ENCODE measurements at places on chromosomes 3 and 15.

GRCh38 chr3:28924744-28925360 is 356.0 kb upstream of the RBMS3 start:
- DNase-seq, result no peak

DNA sequence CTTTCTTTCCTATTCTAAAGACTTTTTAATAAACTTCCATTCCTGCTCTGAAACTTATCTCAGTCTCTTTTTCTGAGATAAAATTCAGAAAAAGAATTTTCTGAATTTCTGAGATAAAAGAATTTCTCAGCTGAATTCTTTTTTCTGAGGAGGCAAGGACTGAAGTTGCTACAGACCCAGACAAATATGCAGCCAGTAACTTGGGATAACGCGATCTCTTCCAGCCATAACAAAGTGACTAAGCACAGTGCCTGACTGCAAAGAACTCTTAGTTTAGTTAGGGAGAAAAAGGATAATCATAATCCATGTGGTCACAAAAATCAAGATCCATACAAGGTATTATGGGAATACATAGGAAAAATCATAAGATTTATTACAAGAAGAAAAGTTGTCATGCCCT is 222.0 kb upstream of the GAP43 start:
- no peak for DNase-seq

- DNase-seq, result no peak
Observed at GRCh38 chr15:75844629-75845335, 1.5 kb downstream of the UBE2Q2 start.

DNA sequence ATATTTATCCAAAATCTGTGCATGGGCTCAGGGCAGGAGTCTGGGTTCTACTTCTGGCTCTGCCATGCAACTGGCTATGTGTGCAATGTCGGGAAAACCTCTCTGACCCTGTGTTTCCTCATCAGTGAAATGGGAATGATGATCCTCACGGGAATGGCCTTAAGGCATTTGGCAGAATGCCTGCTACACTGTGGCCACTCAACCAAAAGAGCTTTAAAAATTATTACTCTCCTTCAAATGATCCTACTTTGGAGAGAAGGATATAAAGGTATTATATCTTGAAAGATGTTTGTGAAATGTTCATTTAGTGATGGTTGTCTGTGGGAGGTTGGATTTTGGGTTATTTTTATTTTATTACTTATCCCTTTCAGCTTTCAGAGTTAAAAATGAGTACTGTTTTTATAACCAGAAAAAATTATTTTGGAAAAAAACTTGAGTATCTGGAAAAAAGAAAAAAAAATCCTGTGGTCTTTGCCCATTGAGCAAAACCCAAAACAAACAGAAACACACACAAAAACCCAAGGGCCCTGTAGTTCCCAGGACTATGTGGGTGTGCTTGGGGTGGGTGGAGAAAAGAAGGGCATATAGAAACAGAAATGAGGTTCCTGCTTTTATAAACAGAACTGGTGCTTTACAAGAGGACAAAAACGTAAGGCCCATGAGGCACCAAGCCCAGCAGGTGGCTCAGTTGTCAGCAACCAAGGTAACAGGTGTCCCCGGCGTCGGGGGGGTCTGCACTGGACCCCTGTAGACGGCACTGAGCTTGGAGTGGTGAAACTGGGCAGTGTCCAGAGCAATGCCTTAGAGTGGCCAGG is 22.0 kb downstream of the RGMA start:
- DNase-seq, result no peak

DNA sequence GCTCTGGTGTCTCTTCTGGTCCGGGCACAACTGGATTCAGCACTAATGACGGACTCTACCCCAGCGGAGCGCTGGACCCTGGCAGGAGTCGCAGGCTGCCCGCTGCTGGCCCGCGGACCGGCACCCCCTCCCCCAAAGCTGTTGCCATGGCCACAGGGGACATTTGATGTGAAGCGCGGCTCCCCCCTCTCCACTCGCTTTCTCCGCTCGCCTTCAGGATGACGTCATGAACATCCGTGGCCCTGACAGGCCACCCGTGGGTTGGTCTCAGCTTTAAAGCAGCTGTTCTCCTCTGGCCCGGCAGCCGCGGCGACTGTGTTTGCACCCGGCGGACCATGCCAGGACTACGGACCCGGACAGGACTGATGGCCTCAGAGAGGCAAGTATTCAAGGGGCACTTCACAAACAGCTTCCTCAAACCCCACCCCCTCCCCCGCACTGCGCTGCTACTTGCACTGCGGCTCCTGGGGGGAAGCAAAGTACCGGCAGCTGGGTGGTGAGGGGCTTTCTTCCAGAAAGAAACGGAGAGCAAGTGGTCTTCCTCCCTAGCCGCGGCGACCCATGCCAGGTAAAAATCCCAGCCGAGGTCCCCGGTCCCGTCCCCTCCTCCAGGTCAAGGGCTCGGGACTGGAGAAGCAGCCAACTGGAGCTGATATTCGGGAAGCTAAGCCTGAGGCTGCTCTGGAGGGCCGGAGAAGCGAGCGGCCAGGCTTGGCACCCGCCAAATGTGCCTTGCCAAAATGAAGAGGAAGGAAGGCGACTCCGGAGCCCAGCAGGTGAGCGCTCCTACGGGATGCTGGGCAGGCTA is 16.6 kb upstream of the AEN start:
- DNase-seq, result peak; percentile 57

GRCh38 chr15:37921527-37922385 is 12.7 kb upstream of the TMCO5A start:
- DNase-seq, result no peak

DNA sequence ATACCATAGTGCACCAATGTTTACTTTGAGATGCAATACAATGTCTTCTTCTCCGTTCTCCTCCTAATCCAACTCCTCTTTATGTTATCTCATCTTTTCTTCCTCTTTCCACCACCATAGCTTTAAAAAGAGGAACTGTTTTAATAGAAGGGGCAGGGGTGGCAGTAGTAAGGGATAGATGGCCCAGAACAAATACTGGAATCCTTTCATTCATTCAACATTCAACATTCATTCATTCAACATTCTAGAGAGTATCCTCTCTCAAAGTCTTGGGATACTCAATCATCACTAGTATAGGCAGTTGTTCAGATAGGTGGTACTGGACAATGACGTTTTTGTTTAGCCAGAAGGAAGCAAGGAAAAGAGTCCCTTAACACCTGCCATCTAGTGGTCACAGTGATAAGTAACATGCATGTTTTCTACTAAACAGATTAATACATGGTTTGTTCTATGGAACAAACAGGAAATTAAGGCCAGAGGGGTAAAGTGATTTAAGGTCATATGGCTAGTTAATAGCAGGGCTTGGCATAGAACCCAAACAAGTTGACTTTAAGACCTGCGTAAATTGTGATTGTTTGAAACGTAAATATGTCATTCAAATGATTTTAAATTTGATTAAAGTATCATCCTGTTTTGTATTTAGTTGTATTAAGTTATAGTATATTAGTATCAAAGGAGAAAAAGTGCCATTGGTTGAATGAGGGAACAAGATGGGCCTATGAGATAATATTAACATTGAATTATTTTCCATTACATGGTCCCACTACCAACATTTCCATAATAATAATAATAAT is 26.9 kb upstream of the EHHADH start:
- peak; percentile 38 for DNase-seq

DNA sequence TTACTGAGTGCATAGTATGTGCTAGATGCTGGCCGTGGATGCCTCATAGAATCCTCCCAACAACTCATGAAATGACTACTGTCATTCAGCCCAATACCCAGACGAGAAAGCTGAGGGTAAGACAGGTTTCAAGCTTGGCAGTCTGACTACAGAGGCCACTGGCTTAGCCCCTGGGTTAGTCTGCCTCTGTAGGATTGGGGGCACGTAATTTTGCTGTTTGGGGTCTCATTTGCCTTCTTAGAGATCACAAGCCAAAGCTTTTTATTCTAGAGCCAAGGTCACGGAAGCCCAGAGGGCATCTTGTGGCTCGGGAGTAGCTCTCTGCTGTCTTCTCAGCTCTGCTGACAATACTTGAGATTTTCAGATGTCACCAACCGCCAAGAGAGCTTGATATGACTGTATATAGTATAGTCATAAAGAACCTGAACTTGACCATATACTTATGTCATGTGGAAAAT is 1.0 kb upstream of the CCR5 start:
- DNase-seq, result no peak

- no peak for DNase-seq
Observed at GRCh38 chr3:54755756-54756155, 172.1 kb downstream of the LRTM1 start.

DNA sequence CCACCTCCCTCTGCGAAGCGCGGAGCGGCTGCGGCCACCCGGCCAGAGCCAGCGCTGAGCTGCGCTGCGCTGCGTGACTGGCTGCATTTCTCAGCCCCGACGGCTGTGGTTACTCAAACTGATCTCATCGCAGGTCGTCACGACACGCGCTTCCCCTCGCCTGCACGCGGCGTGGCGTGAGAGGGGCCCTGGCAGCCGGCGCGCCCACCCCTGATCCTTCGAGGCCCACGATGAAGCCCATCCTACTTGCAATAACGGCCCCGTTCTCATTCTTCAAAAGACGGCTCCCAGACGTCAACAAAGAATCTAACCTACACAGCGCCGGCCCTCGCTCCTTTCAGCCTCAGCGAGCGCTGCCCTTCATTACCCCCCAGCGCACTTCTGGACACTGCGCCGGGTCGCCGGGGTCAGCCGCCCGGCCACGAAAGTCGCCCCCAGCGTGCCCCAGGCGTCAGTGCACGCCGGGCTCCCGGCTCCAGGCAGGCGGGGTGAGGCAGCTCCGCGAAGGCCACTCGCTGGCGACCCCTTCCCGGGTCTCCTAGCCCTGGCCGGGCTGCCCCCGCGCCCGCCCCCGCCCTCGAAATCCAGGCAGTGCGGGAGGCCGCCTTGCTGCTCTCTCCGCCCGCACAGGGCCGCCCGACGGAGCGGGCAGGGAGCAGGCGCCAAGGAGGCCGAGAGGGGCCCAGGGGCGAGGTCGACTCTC is 9.9 kb upstream of the LEKR1 start:
- no peak for DNase-seq

- DNase-seq, result no peak
Observed at GRCh38 chr15:64474846-64475245, 14.5 kb downstream of the ZNF609 start.

DNA sequence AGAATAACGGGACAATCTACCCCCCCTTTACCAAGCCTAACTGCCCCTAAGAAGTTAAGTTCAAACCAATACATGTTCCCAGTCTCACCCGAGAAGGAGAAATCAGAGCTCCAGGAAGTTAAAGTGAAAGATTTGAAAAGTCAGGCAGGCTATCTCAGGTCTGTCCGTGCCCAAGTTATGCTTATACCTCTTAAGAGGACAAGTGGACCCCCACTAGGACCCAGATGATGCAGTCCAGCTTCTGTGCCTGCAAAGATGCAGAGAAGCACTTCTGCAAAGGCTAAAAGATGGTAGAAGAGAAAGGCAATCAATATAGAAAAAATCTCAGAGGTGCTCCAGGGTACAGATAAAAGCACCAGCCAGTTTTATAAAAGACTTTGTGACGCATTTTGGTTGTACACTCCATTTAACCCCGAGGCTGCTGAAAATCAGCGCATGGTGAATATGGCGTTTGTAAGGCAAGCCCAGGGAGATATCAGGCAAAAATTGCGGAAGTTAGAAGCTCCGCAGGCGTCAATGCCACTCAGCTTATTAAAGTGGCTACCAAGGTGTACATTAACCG is 9.8 kb upstream of the SLC9C1 start:
- DNase-seq, result no peak

GRCh38 chr3:26406636-26407035 is 215.9 kb upstream of the LRRC3B start:
- DNase-seq, result no peak

DNA sequence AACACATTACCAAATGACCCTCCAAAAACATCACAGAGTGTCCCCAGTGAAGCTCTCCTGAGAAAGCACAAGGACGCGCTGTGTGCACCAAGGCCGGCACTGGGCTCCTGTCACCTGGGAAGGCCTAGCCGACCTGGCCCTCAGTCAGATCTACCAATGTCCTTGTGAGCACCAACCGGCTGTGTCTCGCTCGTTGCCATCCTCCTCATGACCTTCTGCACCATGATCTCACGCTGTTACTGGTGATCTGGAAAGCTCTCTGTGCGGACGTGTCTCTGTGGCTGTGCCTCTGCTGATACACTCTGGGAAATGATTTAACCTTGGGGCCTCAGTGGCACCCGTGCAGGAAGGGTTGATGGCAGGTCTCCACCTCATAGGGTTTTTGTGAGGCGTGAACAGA is 24.2 kb downstream of the ZXDC start:
- no peak for DNase-seq

- no peak for DNase-seq
Observed at GRCh38 chr15:80609091-80609490, 86.0 kb upstream of the ABHD17C start.

- no peak for DNase-seq
Observed at GRCh38 chr3:171874251-171874681, 31.1 kb downstream of the TMEM212 start.

DNA sequence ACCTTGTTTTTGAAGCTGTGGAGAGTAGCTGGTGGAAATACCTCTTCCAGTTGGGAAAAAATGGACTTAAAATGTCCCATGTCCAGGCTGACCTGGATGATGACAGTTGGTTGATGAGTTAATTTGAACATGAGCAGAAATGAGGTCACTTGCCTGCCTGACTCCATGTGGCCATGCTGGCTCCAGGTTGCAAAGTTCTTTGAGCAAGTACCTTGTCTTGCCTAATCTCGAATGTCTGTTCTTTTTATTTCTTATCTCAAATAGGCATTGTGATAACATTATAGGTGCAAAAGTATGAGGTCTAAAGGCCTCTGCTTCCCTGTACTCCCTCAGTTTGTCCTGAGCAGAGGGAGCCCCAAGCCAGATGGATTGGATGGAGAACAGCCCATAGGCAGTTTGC is 9.0 kb downstream of the MAPKBP1 start:
- DNase-seq, result no peak

DNA sequence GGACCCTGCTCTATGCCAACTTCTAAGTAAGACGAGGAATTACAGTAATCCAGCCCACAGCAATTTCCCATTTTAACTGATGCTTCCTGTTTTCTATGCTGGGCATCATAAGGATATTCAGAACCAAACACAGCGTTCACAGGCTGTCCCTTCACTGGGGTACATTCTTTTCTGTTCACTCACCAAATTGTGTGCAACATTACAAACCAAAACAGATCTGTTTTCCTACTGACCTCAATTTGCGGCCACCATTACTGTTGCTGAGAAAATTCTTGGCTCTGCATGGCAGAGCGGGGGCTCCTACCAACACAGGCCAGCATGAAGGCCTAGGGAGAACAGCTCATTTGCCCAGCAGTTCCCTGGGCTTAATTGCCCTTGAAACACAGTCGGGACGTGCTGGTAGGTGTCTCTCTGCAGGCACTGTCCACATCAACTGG is 76.5 kb downstream of the MYO1E start:
- no peak for DNase-seq

- no peak for DNase-seq
Observed at GRCh38 chr3:169389211-169389924, 274.1 kb downstream of the MECOM start.

All from D721Med (cell line).